ENCODE measurements at places on chromosomes 13 and 19.

- DNase-seq = peak; percentile 36
Observed at GRCh38 chr19:35045667-35046300, 4.3 kb downstream of the HPN start.

DNA sequence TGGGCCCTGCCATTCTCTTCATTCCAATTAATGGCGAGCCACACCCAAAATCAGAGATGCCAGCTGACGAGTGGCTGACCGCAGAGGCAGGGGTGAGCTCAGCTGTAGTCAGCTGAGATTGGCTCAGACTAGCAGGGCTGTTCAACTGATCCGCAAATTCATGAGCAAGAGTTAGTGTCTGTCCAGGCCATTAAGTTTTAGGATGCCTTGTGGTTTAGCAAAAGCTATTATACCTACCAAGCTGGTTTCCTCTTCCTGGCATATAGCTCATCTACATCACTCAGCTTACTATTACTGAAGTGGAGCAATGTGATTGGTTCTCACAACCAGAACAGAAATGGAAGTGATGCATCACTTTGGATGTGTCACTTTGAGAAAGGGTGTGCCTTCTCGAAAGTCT lies 148.7 kb downstream of the NALCN start:
- no peak for DNase-seq

GRCh38 chr19:28456252-28456651 lies 756.7 kb downstream of the UQCRFS1 start:
- DNase-seq = no peak

DNA sequence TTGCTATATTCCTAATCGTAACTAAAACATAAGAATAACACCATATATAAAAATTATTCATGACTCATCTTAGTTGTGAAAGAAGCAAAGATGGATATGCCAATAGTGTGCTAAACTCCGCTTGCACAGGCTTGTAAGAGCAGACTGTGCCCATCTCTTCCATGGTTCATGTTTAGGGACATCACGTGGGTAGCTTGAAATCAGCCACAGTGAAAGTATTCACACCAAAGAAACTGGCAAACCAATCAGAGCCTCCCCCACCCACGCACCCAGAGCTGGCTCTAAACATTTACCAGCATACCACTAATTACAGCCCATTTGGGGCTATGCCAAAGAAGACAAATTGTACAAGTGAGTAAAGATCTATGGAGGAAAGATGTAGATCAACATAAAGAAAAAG lies 147.5 kb downstream of the DIAPH3 start:
- no peak for DNase-seq

DNA sequence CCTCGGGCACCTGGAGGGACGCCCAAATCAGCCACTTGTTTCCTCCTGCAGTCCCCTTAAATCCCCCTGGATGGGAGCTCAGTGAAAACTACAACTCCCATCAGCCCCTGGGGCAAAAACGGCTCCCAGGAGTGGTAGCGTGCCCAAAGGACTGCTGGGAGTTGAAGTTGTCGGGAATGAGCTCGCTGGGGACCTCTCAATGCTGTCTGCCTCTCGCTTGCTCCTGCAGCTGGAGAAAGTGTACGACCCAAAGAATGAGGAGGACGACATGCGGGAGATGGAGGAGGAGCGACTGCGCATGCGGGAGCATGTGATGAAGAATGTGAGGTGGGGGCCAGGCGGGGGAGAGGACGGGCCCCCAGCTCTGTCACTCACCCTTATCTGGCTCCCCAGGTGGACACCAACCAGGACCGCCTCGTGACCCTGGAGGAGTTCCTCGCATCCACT lies 14.7 kb upstream of the DHDH start:
- DNase-seq = peak; percentile 40

- peak; percentile 13 for DNase-seq
Observed at GRCh38 chr19:19900139-19900728, 512 bp upstream of the ZNF93 start.

DNA sequence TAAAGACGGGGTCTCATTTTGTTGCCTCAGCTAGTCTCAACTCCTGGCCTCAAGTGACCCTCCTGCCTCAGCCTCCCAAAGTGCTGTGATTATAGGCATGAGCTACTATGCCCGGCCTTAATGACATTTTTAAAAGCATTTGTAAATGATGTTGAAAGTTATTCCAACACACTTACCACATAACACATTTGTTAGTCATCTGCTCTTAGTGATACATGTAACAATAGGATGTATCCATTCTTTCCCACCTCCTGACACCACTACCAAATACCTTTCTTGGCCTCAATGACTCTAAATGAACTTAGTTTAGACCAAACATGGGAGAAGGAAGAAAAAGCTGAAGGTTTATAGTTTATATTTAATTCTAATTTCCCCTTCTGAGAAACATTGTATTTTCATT lies 59.8 kb upstream of the MEDAG start:
- no peak for DNase-seq
